ENCODE measurements at places on chromosomes 6 and 20.

GRCh38 chr6:15544321-15544900, 118.4 kb downstream of the DTNBP1 start:
- no peak for DNase-seq

- DNase-seq, result no peak
Observed at GRCh38 chr6:53461696-53462095, 83.2 kb downstream of the GCLC start.

- DNase-seq, result no peak
Observed at GRCh38 chr6:52579006-52579660, 2.3 kb upstream of the TRAM2 start.

DNA sequence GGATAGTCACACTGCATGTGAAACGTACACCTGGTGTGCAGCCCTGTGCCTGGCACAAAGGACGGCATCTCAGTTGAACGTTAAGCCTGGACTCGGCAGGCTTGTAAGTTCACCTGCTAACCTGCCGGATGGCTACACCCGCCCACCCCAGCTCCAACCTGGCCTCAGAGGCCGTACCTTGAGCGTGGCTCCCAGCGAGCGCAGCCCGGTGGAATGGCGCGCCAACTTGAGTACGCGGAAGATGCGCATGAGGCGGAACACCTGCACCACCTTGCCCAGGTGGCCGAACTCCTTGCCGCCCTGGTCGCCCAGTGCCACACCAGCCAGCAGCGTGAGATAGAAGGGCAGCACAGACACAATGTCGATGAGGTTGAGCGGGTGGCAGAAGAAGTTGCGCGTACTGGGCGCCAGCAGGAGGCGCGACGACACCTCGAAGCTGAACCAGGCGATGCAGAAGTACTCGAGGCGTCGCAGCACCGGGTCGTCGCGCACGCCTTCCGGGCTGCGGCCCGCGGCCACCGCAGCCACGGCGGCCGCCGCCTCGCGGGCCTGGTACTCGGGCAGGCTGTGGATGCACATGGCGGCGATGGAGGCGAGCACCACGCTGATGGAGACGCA, 3.3 kb downstream of the KCNS1 start:
- DNase-seq, result peak; percentile 61

- no peak for DNase-seq
Observed at GRCh38 chr6:157681041-157681650, 141.9 kb upstream of the SNX9 start.
